Osteoblast (primary cell): ENCODE measurements at places on chromosomes 16 and 17. TPM values are rescaled to one million over a fixed set of nuclear protein-coding genes. Genes with fewer than 3 reads are reported as not detected.

VTN gene
- total RNA-seq, result under 0.01 TPM in 1 of 2 replicates, not detected in the other

CDRT15L2 gene
- total RNA-seq, result not detected in 2 replicates

IGFALS gene
- not detected in 2 replicates for total RNA-seq

ADAP2 gene
- total RNA-seq, result 0.29 and 0.72 TPM in 2 replicates

KRT16 gene
- total RNA-seq, result 4.3 and 5.6 TPM in 2 replicates
